ENCODE measurements at places on chromosomes 7 and 10.

DNA sequence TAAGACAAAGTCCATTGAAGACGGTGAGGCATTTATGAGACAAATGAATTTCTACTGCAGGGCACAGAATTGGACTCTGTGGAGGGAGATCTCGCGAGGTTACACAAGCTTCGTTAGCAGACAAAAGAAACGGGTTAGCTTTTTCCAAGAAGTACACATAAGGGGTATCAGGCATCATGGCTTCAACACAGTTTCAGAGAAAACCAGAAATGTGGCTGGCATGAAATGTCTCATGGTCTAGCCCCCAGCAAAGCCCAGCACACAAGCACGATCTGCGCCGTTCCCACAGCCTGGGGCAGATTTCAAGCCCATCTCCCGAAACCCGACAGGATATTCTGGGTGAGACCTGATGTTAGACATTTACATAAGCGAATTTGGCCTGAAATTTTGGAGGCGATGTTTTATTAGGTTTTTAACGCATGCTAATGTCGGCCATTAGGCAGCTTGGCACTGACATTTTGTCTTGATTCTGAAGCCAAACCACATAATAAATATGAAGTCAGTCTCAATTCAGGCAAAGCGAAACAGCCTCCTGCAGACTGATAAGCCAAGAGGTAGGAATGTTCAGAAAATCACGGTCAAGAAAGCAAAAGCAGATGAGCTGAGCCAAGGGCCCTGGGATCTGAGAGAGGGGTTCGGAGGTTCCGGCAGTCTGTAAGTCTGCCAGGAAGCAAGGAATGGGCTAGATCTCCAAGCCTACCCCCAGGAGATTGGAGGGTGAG lies 240.5 kb downstream of the PRPF18 start:
- no peak for DNase-seq

DNA sequence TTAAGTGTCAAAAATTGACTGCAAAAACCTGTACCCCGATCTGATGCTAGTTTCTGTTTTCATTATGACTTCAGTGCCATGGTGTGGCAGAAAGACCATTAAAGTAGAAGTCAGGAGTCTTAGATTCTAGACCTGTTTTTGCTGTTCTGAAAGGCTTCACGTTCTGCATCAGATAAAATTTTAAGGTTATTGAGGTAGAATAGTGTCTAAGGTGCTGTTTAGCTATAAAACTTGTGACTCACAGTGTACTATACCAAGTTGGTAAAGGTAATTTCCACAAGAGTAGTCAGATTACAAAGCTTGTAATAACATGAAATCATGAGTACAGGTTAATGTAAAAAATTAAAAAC lies 38.6 kb downstream of the ZNRF2 start:
- DNase-seq, result no peak

GRCh38 chr10:114026189-114027040 lies 17.3 kb upstream of the ADRB1 start:
- DNase-seq, result peak; percentile 61

DNA sequence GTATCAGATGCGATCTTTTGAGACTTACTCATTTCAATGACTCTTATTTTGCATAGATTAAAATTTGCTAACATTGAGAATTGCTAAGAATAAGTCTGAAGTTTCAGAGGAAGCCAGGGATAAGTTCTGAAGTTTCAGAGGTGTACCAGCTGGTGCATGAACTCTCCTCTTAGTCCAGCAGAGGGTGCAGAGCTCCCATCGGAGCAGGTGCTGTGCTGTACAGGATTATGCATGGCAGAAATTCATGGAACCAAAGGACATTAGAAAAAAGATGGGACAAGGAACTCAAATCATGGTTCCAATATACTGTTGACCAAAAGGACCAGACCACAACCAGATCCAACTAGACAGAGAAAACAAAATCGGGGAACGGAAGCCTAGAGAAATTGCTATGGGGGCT lies 41.9 kb downstream of the MGAM2 start:
- peak; percentile 28 for DNase-seq

DNA sequence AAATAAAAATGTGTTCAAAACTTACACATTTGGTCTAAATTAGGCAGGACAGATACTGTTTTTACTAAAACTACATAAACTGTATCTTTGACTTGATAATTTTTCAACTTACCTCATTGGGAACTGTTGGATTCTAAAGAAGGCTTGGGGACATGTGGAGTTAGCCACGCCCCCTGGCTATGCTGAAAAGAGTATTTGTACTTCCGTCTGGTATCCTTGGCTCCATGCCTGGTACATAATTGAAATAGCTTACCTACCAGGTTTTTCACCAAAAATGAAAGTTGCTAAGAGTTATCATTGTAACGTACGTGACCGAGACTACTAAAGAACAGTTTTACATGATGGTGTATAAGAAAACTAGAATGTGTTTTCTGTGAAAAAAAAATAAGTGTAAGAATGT lies 604.8 kb upstream of the IGFBP3 start:
- peak; percentile 56 for DNase-seq

DNA sequence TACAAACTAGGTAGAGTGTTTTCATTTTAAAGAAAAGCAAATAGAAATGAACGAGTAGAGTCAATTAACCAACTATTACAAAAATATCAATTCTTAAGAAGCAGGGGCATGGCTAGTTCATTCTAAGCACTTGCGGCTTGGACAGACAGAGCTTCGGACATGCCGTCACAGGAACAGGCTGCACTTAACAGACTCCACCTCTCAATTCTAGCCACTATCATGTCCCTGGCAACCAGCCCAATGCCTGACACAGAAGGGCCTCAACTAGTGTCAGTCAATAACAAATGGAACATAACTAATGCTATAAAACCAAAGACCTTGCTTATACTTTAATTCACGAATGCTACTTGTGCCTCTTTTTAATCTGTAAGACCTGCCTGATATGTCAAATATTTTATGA lies 74.4 kb downstream of the TPK1 start:
- DNase-seq, result no peak

GRCh38 chr7:85770332-85770731 lies 583.5 kb upstream of the SEMA3D start:
- no peak for DNase-seq

DNA sequence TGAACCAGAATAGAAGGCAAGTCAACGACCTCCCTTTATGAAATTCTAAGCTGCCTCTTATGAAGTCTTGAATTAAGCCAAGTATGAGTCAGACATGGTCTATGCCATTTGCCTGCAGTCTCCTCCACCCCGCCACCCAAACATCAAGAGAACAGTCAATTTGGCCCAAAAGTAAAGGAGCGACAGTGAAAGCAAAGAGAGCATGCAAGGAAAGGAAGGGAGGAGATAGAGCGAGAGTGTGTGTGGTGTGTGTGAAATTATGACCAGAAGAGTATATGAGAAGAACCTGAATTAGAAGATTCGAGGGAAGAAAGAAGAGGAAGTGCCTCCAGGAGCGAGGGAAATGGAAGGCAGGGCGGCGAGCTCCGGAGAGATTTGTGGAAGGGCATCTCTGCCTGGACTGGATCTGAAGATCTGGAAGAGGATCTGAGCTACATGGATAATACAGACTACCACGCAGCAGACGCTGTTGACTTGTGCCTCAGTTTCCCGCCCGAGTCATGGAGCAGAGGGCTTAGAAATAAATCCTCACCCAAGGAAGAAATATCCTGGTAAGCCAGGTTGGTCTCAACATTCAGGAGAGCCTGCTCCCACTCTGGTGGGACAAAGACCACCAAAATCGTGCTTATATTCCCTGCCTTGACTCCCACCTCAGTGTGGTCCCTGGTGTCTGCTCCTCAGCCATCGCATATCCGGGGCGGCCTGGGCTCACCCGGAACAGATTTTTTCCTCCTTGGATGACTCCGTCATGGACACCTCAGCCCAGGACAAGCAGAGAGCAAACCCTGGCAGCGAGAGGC lies 459 bp downstream of the ZDHHC6 start:
- DNase-seq, result peak; percentile 14

DNA sequence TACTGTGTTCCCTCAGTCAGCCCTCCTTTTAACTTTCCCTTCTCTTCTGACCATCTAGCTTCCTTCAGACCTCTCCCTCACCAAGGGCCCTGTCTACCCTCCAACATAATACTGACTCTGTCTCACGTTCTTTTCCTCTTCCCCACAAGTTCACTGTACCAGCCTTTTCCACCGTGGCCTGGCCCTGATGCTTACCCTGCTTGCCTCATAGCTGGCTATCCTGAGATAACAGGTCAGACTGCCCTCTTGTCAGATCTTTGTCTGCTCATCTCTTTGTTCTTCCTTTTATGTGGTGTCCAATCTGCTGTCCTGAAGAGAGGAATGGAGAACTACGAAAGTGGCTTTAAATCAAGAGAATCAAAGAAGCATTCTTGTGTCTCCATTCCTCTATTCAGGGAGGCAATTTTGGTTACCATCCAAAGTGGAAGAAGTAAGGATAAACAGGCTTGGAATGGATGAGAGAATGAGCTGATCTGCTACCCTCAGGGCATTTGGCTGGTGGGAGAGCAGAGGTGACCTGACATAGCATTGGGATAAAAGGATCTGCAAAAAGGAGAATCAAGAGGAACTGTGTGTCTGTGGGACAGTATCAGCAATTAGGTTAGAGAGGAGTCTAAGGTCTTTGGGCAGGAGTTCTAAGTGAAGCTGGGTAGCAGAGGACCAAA lies 8.1 kb downstream of the BTAF1 start:
- no peak for DNase-seq

DNA sequence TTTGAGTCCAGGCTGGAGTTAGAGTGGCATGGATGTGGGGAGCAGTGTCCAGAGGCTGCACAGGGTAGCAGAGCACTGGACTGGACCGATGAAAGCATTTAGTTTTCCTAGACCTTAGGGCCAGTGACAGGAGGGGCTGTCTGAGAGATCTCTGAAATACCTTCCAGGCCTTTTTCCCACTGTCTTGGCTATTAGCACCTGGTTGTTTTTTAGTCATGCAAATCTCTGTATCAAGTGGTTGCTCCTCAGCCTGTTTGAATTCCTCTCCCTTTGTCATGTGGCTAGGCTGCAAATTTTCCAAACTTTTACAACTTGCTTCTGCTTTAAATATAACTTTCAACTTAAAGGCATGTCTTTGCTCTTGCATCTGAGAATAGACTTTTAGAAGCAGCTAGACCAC lies 504.3 kb upstream of the VSTM2A start:
- no peak for DNase-seq

- DNase-seq, result no peak
Observed at GRCh38 chr10:50805981-50806622, 66.4 kb downstream of the ASAH2B start.

GRCh38 chr10:64148607-64149006 lies 627.4 kb downstream of the REEP3 start:
- no peak for DNase-seq

DNA sequence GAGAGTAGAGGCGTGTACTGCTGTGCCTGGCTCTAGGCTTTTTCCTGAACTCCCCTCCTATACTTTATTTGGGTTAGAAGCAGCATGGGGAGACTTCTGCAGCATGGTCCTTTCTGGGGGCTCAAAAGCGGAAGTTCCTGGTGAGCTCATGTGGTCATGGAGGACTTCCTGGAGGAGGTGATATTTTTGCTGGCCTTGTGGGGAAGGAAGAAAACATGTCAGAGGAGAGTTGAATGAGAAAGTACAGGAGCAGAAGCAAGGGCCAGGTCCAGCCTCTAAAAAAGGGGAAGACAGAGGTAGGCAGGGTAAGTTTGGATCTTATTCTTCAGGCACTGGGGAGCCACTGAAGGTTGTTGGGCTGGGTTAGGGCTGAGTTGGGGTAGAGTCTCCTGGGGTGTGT lies 45.5 kb downstream of the CASTOR2 start:
- DNase-seq, result no peak

GRCh38 chr7:70384024-70384423 lies 747.9 kb upstream of the GALNT17 start:
- DNase-seq, result no peak

DNA sequence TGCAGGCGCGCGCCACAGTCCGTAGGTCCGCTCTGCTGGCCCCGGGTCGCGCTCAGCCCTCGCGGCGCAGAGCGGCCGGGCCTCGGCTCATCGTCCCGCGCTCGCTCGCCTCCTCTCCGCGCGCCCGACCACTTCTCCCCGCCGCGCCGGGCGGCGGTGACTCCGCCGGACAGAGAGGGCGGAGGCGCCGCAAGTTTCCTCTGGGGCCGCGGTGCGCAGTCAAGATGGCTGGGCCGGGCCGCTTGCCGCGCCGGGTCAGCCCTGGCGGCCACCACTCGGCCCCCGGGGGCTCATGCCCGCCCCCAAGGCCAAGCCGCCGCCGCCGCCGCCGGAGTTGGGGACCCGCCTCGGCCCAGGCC lies 441 bp downstream of the FZD8 start:
- DNase-seq, result peak; percentile 33

DNA sequence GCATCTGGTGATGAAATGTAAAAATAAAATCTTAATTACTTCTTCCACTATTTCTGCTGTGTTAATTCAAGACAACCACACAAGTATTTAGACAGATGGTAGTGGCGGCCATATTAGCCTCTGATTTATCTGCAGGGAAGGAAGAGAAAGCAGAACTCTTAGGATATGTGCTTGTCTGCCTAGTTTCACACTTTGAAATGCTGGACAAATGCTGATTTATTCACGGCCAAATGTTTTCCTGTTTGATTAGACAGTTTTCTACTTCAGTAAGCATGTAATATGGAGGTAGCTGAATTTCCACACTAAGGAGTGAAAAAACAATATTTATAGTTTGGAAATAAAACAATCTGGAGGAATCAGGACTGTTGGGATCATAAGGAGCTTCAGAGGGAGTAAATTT lies 158.1 kb downstream of the AGMO start:
- DNase-seq, result no peak

- DNase-seq, result no peak
Observed at GRCh38 chr7:104981672-104982037, 32.4 kb upstream of the KMT2E start.

- DNase-seq, result no peak
Observed at GRCh38 chr10:109863775-109864174, 59.5 kb downstream of the XPNPEP1 start.

DNA sequence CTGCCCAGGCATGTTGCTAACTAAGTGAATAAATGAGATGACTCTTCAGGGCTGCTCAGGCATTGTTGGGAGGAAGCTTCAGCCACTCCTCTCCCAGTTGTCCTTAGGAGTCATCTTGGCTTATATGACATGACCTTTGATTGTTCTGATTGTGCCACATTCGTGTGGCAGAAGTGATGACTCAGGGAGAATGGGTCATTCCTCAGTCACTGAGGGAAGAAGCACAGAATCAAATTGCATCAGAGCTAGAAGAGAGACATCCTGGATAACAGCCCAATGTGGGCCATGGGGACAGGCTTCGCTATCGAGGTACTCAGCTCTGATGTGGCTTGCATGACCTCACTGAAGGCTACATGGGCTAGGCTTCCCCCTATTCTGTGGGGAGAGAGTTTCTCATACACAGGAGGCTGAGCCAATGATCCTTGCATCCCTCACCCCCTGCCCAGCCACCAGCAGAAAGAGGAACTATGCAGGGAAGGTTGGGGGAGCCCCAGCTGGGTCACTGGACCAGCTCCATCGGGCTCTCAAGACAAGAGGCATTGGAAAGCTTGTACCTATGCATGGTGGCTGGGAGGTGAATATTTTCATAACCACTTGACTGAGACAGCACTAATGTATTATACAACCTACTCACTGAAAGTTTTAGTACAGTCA lies 6.0 kb upstream of the HMX3 start:
- no peak for DNase-seq

GRCh38 chr10:43689618-43689954 lies 40.9 kb upstream of the ZNF32 start:
- DNase-seq, result no peak

Measured in urothelium cell line (cell line).